ENCODE measurements at places on chromosomes 1 and 21.

- DNase-seq: no peak
These were observed 172.4 kb downstream of the VPS13D start for GRCh38 chr1:12402159-12402673.

DNA sequence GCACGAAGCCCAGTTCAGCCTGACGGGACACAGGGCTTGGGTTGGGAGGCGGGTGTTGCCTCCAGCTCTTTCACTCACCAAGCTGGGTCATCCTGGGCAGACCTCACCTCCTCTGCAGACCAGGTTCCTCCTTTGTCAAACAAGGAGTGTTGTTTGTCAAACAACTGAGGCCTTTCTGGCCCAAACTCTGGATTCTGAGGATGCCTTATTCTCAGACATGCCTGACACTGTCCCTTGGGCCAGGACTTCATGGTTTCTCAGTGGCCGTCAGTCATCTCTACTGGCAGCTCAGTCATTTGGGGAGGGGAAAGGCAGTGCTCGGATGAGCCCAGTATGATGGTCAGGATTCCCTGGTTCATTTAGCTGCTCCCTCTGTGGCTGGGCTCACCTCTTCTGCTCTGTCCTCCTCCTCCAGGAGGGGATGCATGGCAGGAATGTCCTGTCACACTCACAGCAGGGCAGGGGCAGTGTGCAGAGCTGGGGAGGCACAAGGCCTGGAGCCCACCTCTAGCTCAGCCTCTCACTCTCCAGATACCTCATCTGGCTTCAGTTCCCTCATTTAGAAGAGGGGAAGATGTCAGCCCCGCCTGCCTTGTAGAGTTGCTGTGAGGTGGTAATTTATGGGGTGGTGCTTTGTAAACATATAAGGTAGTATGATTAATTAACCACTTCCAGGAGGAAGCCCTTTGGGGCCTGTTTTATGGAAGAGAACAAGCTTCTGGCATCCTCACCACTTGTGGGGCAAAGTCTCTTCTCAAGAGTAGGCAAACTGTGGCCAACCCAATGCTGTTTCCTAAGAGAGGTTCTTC is 20.6 kb downstream of the SLC2A1 start:
- no peak for DNase-seq

- DNase-seq: no peak
These were observed 3.3 kb upstream of the ELAVL4 start for GRCh38 chr1:50105433-50105832.

DNA sequence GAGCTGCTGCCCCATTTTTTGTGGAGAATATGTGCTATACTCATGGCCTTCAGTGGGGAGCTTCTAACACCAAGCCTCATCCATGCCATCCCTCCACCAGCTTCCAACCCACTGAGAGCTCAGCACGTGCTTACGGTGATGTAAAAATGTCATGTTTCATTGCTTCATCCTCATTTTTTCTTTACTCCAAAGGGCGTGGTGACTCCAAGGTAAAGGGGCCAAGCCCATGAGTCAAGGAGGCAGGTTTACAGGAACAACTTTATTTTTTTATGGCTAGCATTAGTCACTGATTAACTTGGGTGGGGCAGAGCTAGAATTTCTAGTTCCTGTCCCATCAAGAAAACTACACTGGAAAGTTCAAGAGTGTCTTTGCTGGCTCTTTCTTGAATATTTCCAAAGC is at the start of gene C1orf226:
TSS of gene C1orf226 (plus strand) at position 346 of the 400 bp plus-strand sequence. CDS start 174 bp downstream, outside the sequence.
- DNase-seq: no peak

GRCh38 chr1:58702261-58703141 is 2.6 kb upstream of the MYSM1 start:
- DNase-seq: no peak

DNA sequence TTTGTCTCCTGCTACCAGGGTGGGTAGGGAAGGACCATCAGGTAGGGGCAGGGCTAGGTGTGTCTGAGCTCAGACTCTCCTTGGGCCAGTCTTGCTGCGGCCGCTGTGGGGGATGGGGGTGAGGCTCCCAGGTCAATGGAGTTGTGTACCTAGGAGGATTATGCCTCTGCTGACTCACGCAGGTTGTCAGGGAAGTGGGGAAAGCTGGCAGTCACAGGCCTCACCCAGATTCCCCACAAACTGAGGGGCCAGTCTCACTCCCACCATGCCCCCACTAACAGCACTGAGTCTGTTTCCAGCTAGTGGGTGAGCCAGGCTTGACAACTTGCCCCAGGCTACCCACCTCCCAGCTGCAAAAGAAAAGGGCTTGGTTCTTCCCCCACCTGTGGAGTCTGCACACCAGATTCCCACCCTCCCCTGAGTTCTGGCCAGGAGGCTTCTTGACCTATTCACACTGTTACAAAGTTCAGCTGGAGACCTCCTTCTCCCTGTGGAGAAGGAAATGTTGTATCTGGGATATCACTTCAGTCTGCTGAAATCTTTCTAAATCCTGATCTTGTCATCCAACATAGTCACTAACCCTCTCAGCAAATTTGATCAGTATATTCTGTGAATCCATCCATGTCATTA is 69.2 kb upstream of the GJA8 start:
- DNase-seq: no peak

- DNase-seq: peak; percentile 51
These were observed 42.0 kb downstream of the PROX1 start for GRCh38 chr1:214029796-214030195.

DNA sequence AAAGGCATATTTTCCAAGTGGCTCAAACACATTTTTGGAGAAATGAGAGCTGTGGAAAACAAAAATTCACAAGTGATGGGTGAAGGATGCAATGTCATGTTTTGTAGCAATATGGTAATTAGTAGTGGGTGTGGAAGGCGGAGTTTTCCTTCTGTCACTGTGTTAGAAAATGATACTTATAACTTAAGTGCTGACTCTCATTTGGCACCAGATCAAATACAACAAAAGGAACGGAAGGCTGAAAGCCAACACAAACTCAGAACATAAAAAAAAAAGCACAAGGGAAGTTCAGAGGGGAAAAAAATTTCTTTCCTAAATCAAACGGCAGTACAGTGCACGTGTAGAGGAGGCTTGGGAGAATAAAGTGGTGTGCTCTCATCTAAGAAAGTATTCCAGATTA is at the start of gene TNFSF18:
TSS of gene TNFSF18 (minus strand) at position 77 of the 400 bp plus-strand sequence. CDS start at position 32, 45 bp downstream.
- no peak for DNase-seq

DNA sequence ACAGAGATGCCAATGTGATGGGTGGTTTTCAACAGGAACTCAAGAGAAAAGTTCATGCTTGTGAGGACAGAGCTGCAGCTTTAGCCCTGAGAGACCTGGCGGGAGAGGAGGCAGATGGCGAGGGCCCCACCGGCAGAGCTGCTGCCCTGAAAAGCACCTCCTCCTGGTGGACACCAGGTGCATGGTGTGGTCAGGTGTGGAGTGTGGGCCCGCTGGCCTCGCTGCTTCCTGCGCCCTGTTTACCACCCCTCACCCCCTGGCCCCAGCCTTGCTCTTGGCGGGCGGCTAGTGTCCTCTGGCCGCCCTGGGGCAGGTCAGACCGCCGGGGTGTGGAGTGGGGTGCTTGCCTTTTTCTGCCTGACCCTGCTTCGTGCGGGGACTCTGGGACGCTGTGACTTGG is 42.8 kb downstream of the PRKCZ start:
- no peak for DNase-seq

DNA sequence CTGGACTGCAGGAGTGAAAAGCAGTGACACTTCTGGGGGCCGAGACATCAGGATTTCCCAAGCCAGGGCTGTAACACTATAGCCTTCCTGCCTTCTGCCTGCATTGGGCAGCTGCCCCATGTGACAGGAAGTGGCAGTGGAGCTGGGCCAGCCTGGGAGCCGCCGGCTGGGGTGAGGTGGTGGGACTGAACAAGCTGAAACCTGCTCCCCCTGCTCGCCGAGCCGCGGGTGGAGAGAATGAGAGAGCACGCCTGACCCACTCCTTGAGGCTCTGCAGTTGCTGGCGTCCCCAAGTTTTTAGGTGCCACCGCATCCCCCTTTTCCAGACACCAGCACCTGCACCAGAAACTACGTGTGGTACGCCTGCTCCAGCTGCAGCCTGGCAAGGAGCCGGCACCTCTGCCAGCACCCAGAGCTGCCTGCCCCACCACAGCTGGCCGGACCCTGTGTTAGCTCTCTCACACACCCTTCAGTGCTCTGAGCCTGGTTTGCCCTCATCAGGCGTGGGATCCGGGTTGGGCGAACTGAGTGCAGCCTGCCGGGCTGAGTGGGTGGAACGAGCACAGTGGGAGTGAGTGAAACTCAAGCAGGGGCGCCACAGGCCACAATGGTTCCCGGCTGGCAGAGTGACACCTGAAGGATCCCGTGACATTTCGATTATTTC is 119.4 kb downstream of the AKT3 start:
- no peak for DNase-seq

DNA sequence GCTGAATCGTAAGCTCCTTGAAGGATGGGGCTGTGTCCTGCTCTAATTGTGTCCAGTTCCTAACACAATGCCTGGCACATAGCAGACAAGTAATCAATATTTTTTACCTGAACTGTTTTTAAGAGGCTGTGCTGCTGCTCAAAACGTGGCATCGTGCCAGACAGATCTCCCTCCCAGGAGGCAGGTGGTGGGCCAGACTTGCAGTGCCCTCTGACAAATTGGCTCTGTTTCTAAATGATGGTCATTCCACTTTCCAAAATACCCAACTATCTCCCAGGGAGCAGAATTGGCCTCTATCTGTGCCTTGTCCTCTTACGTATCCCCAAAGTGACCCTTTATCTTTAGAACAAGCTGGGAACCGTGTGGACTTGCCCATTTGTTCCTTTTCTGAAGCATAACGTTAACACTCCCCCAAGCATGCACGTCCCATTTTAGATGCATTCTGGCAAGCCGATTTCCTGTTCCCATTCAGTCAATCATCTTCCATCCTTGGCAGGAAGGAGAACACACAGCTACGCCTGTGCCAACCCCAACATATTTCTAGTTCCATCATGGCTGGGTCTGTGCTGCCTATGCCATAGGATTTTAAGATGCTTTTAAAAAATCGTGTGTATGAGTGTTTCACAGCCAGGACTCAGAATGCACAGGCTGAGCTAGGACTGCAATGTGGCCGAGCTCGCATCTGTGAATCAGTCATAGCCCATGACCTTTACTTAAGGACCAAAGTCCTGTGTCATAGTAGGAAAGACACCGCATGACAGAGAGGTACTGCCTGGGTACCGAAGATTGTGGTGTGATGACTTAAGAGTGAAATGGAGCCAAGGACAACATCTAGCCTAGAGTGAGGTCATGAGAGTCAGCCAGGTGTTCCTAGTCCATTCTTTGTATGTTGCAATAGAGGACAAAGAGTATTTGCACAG is 408.6 kb downstream of the PRDM2 start:
- no peak for DNase-seq

GRCh38 chr1:63774617-63775417 is 1.0 kb downstream of the ROR1 start:
- peak; percentile 62 for DNase-seq

GRCh38 chr1:247291161-247291560 is 35.3 kb downstream of the VN1R5 start:
- no peak for DNase-seq

DNA sequence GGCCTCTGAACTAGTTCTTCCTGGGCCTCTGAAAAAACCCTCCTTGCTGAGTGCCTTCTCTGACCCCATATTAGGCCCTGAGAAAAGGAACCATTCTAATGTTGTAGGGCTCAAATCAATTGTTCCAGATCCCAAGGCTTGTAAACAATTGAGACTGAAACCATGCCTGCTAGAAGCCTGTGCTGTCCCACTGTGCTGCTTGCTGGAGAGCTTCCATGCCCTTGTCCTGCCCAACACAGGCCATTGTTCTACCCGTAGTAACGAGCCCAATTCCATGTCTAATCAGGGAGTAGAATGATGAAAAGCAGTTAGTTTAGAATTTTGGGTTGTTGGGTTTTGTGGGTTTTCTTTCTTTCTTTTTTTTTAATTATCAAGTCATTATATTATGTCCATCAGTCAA is 47.4 kb downstream of the ZNF281 start:
- peak; percentile 33 for DNase-seq

GRCh38 chr1:212124690-212125582 is 89.4 kb downstream of the DTL start:
- DNase-seq: no peak

DNA sequence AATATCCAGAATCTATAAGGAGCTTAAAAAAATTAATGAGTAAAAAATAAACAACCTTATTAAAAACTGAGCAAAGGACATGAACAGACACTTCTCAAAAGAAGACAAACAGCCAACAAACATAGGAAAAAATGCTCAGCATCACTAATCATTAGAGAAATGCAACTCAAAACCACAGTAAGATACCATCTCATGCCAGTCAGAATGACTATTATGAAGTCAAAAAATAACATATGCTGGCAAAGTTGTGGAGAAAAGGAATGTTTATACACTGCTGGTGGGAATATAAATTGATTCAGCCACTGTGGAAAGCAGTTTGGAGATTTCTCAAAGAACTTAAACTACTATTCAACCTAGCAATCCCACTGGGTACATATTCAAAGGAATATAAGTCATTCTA is 25.3 kb downstream of the PIGK start:
- DNase-seq: no peak

DNA sequence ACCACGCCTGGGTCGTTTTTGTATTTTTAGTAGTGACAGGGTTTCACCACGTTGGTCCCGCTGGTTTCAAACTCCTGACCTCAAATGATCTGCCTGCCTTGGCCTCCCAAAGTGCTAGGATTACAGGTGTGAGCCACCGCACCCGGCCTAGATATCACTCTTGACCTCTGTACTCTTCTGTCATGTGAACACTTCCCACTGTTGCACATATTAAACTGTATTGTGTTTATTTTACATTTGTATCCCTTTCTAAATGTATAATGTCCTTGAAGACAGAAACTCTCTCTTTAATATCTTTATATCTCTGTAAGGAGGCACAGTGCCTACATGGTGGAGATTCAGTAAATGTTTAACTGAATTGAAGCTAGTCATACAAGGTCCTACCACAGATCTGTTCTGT is 19.3 kb upstream of the PSMD4 start:
- DNase-seq: no peak

DNA sequence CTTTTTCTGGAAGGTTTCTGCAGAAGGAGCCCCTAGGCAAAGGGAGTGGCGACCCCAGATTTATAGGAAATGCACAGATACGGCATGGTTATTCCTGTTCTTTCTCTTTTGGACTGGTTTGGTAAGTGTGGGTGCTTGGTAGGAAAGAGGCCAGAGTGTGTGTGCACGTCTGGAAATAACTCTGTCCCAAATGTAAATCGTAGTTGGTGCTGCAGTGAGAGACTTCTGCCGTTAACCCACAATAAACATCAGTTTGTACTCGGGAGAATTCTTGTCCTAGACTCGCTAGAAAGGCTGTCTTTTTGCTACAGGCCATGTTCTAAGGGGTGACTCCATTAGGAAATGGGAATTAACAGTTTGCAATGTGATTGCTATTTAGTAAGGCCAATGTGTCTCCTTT is 779 bp downstream of the SLC44A3 start:
- no peak for DNase-seq

GRCh38 chr1:206895325-206895724 is 1.9 kb upstream of the IL24 start:
- no peak for DNase-seq

- DNase-seq: no peak
These were observed 113.0 kb upstream of the RGS1 start for GRCh38 chr1:192462616-192463015.

GRCh38 chr1:110627764-110628163 is 21.6 kb upstream of the KCNA2 start:
- DNase-seq: no peak
